Right hindlimb (tissue), 1 donor: ENCODE measurements at places on chromosomes 2 and 18.

DNA sequence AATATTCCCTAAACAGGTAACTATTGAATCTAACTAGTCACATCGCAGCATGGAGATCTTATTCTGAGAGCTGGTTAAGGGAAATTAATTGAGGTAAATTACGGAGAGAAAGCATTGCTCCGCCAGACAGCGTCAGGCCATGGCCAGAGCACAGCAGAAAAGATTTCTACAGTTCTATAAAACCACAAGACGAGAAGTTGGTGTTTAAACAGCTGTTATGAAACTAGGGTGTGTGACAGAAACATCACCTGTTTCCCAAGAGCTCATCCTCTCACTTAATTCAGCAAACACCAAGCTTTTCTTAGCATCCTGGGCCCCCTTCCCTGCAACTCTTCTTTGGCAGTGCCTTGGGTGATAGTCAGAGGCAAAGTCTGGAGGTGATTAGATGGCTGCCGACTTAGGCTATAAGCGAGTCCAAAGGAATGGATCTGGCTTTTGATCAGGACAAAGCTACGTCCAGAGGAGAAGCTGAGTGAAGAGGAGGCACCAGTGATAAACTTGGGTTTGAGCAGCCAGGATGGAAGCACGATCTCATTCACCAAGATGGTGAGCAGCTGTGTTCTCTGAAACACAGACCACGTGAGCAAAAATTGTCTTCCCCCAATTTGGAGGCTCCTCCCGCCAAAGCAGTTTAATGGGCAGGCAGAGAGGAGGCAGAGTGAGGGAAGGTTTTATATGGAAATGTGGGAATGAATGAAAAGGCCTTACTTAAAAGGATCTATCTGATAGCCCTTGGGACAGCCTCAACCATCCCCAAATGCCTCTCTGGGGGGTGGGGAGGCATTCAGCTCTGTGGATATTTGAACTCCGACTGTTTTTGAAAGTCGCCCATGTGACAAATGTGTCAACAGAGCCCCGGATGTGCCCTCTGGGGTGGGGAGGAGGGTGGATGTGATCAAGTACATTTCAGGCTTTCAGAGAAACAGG lies 57.8 kb downstream of the PKDCC start:
- no peak for DNase-seq

DNA sequence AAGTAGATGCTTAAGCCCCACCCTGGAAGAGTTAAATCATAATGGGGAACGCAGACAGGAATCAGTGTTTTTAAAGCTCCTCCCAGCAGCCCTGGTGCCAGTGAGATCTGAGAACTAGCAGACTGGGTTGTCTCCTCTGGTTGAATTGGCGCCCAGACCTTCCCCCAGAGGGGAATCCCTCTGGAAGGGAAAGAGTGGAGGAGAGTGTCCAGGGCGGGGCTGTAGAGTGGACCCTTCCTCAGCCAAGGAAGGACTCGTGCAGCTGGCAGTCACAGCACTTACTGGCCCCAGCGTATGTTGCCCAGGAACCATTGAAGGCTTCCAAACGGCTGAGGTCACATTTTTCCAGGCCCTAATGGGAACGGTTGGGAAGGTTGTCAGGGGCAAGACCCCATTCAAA lies 62.5 kb downstream of the TGOLN2 start:
- DNase-seq: peak; percentile 88

GRCh38 chr18:59928201-59928600 lies 28.4 kb downstream of the PMAIP1 start:
- DNase-seq: no peak

GRCh38 chr2:124380221-124380749 lies 355.2 kb downstream of the CNTNAP5 start:
- DNase-seq: no peak

- DNase-seq: no peak
These were observed 99.4 kb upstream of the RND3 start for GRCh38 chr2:150586858-150587257.

GRCh38 chr18:9209279-9209678 lies 72.7 kb downstream of the ANKRD12 start:
- DNase-seq: no peak

GRCh38 chr2:120423167-120423943 lies 77.4 kb downstream of the INHBB start:
- peak; percentile 7 for DNase-seq

- no peak for DNase-seq
These were observed 190.1 kb upstream of the SP5 start for GRCh38 chr2:170524828-170525565.

DNA sequence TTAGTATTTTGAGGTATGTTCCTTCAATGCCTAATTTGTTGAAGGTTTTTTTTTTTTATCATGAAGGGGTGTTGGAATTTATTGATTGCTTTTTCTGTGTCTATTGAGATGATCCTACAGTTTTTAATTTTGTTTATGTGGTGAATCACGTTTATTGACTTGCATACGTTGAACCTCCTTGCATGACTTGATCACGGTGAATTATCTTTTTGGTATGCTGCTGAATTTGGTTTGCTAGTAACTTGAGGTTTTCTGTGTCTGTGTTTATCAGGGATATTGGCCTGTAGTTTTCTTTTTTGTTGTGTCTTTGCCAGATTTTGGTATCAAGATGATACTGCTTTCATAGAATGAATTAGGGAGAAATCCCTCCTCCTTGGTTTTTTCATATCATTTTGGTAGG lies 23.9 kb downstream of the CLIP4 start:
- no peak for DNase-seq

DNA sequence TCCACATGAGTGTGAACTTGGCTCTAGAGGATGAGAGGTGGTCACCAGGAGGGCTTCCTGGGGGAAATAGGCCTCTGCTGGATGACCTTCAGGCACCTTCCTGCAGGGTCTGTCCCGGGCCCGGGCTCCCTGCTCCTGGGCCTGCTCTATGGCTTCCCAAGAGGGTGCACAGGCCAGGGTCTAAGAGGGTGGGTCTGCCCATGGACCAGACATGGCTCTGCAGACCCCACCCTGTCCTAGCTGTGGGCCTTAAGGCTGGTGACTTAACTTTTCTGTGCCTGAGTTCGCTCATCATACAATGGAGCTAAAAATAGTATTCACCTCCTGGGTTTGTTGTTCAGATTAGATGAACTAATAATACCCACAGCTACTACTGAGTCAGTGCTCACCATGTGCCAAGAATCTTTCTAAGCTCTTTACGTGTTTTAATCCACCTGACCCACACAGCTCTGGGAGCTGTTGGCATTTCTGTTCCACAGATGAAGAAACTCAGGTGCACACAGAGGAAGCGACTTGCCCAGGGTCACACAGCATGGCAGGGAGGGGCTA lies 14.4 kb downstream of the INHBB start:
- DNase-seq: no peak

DNA sequence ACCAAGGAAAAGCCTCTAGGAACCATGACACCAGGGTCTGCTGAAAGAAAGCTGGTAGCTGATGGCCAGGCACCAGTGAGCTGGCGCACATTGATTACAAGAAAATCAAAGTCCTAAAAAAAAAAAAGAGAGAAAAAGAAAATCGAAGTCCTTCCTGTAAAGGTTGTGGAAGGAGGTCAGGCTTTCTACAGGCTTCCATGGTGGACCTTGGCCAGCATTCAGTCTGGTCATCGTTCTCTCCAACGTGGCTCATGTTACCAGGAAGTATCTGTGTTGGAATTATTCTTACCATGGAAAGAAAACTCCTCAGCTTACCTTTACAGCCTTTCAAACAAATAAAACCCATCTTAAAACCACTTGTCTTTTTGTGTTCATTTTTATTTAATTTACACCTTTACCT lies 65.6 kb downstream of the CYB5A start:
- no peak for DNase-seq

DNA sequence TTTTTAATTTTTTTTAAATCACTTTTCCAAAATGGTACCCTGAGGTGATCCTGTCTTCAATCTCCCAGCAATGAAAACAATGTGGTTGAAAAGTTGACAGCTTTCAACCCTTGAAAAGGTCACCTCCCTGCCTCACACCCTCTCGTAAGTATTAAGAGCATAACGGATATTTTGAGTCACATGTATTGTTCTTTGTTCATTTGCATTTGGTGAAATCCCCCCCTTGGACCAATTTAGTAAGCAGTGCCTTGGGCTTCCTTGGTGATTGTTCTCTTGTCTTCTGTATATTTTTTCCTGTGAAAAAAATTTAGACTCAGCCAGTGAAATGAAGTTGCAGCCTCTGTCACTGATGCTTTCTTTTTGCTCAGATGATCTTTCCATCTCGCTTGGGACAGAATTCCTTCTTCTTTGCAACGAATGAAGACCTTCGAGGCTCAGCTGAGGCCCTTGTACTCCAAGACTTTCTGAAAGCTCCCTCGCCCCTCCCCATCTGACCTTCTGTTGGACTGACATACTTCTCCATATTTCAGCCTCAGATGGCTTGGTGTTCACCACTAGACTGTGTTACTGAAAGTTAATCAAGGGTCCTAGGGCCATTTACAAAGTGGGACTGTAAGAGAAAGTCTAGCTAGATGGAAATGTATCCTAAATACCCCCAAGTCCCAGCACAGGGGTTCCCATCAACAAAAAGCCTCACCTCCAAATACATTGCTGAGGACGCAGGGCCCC lies 158.4 kb downstream of the BCL2 start:
- DNase-seq: no peak

GRCh38 chr2:178811901-178812300 lies 4.7 kb upstream of the TTN start:
- DNase-seq: no peak

- DNase-seq: no peak
These were observed 243.6 kb upstream of the RBMS1 start for GRCh38 chr2:160737247-160737646.

GRCh38 chr2:67719351-67719750 lies 322.2 kb downstream of the ETAA1 start:
- DNase-seq: no peak

DNA sequence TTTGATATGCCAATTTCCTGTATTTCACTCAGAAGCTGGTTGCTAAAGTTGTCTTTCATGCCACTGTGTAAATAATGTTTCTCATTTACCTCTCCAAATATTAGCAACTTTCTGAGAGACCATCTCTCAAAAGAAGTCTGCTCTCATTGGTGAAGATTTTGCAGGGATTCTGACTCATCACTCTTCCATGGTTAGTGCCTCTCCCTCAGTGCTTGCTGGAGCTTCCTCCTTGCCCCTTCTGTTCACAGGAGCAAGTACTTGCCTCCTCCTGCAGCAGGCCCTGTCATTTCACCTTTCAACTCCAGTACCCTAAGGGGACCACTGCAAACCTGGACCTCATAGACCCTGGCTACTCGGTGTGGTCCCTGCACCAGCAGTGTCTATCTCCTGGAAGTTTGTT lies 168.8 kb downstream of the ZNF385B start:
- DNase-seq: no peak

DNA sequence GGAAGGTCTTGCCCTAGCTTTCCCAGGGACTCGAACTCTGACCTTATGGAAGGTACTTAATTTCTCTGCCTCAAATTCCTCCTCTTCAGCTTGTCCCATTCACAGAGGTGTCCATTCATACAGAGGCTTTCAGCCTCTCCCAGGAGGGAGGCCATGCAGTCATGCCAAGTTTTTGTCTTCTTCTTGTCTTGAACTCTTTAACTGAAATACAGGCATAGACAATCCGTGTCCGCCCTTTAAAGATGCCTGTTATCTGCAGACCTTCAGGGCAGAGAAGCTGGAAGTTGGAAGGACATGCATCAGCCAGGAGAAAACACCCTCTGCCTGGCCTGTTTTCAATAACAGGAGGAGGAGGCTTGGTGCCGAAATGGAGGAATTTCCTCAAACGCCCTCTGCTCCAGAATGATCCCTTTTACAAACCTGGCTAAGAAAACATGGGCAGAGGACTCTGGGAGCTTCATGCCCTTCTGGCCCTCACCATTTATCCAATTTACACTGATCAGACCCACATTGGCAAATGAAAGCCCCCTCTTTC lies 308.3 kb downstream of the MYCN start:
- no peak for DNase-seq

DNA sequence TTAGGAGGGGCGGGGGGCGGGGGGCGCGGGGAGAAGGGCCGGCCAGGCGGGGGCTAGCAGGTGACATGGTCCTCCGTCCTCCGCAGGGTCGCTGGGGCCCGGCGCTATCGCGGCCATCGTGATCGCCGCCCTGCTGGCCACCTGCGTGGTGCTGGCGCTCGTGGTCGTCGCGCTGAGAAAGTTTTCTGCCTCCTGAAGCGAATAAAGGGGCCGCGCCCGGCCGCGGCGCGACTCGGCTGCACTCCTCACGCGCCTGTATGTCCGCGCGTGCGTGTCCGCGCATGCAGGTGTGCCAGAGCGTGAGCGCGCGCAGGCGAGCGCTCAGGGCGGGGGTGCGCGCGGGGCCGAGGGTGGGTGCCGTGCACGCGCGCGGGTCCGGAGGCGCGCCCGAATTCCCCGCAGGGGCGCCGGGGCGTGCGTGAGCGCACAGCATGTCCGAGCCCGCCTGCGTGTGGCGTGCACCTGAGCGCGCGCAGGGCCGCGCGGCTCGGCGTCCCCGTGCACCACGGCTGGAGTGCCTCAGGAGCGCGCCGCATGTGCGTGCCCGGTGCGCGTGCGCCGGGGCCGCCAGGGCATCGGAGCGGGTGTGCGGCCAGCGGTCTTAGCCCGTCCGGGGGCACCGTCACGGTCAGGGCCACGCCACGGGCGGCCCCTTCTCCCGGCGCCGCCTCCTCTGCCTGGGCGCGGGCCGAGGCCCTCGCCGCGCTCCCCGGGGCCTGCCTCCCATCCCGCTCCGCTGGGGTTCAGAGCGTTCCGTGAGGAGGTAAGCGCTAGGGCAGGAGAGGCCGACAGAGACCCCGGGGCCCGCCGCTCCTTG lies 6.3 kb downstream of the SNORC start:
- no peak for DNase-seq

DNA sequence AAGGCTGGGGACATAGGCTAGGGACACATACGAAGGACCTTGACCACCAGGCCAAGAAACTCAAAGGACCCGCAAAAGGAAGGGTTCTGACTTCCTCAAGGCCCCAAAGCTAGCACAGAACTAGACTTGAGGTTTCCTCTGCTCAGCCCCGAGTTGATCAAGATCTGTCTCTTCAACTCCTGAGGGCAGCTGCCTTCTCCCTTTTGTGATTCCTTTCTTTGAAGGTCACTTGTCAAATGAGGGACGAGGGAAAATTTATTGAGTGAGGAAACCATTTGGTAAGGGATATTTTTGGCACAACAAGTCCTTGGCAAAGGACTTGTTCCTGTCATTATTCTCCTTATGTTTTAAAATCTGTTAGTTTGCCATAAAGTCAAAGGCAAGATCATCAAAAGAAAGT lies 12.3 kb upstream of the ROCK2 start:
- DNase-seq: no peak

- DNase-seq: no peak
These were observed 9.1 kb downstream of the LOXL3 start for GRCh38 chr2:74544634-74545033.

- no peak for DNase-seq
These were observed 31.4 kb downstream of the ORC4 start for GRCh38 chr2:147989102-147989501.

DNA sequence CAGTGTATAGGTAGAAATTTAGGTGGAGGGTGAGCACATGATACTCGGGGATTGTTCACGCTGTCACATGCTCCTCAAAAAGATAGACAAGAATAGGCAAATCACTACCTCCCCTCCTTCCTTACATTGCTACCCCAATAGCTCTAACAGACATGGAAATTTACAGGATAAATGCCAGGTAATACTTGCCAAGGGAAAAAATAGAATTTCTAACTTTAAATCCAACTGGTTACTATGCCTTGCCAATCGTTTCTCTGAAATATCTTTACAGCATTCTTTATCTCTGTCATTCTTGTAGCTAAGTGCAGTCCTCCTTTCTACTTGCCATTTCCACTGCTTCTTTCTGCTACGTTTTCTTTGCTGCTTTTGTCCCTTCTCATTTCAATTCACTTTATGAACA lies 339.8 kb upstream of the ZEB2 start:
- no peak for DNase-seq
